ENCODE measurements at places on chromosomes 7 and 10. TPM values are rescaled to one million over a fixed set of nuclear protein-coding genes. Genes with fewer than 3 reads are reported as not detected.

Gene UPK3B
- total RNA-seq: 1.9 TPM

Gene ADAM8
- 16.6 TPM for total RNA-seq

Gene C10orf95
- total RNA-seq: 2.7 TPM

- no peak for DNase-seq
These were observed 42.1 kb upstream of the CXCL12 start for GRCh38 chr10:44427037-44427436.

DNA sequence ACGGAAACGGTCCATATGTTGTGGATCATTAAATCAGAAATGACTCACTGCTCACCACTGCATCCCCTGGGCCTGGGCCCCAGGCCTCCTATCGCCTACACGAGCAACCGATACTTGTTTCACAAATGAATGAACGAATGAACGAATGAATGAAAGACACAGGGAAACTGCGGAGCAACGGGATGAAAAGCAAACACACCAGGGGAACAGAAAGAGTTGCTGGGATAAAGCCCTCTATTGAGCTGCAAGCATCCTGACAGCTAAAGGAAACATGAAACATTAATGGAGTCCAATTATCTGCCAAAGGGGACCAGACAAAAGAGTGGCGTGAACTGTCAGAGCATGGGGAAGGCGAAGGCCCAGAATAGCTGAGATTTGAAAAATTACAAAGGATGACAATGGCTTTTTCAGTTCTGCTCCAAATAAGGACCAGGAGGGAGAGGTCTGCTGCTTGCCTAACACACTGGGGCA is 92.1 kb downstream of the GRB10 start:
- peak; percentile 37 for DNase-seq

DNA sequence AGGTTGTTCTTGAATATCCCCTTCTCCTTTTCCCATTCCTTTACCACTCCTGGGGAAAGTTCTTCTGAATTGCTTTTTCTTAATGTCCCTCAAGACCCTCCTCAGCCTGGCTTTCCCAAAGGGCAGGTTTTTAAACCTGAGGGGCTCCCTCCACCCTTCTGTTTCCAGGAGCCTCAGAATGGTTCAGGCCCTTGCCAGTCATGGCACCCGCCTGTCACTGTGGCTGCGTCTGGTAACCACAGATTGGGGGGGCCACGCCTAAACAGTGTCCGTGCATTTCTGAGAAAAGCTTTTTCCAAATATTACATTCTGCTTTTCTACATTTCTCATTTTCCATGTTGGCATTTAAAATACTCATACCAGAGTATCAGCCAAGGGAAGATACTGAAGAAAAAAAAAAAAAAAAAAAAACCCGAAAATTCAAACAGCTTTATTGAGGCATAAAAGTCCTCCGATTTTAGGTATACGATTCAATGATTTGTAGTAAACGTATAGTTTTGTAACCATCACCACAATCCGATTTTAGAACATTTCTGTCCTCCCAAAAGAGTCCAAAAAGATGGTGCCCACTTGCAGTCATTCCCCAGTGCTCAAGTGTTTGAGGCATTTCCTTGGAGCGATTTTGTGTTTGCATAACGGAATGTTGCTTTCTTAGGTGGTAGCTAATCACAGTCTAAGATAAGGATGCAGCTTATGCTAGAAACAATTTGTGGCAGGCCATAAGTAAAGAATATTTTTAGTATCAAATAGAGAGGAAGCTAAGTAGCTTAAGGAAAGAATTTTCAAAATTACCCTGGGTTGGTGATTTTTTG is 22.1 kb downstream of the HKDC1 start:
- no peak for DNase-seq

DNA sequence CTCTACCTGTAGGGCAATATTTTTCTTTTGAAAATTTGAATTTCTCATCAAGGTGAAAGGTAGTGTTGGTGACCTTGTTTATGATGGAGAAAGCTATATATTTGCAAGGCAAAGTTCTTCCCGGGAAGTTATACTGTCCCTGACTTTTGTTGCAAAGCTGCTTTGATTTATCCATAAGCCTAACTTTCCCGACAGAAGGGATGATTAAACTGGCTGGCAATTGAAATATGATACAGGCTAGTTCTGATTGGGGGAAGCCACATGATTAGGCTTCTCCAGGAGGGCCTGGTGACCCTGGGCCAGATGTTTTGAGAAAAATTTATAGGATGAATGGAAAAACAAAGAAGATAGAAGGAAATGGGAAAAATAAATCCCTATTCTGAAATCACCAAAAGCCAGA is 215.5 kb downstream of the ACTR3B start:
- no peak for DNase-seq

- DNase-seq: peak; percentile 72
These were observed 10.8 kb upstream of the GATA3 start for GRCh38 chr10:8043569-8044306.

GRCh38 chr10:6385665-6386064 is 182.9 kb downstream of the PFKFB3 start:
- no peak for DNase-seq
